ENCODE measurements at places on chromosomes 5 and 9.
A peak's percentile ranks its signal among the peaks of the same experiment; 100 is the strongest.

GRCh38 chr5:165779505-165779904 is 2274.1 kb downstream of the MAT2B start:
- no peaks in the 10 kb centered on the region for H3K4me1 ChIP-seq
- no peak overlapping the region for H3K4me3 ChIP-seq
- no peaks in the 10 kb centered on the region for H3K27me3 ChIP-seq
- no peaks in the 10 kb centered on the region for H3K36me3 ChIP-seq
- DNase-seq, result no peak
- no peak overlapping the region for H3K27ac ChIP-seq

DNA sequence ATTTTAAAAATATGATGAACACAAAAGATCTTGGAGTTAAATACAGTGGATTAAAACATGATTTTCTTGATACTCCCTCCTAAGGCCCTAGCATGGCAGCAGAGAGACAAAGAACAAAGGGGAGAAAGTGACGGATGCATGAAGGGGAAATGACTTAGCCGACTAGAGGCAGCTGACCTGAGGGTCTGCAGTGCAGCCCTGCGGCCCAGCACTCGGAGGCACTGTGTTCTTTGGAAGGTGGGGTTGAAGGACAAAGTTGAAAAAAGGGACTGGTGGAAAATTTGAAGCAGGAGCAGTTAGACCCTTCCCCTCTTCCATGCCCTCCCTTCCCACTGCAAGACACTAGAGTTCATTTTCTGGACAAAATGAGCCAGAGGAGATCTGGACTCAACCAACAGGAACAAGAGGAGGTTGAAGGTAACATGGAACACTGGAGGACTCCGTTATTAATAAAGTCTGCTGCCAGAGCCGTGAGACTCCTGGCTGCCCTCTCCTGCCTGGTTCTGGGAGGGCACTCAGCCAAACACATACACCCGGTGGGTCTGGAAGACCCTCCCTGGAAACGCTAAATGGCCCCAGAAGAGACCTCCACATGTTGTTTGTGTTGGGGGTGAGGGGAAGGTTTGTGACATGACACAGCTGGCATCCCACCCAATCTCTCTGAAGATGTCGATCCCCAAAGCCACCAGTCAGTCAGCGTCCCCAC is 98.1 kb downstream of the JMY start:
- H3K27me3 ChIP-seq, result no peaks in the 10 kb centered on the region
- no peaks in the 10 kb centered on the region for H3K36me3 ChIP-seq
- H3K4me3 ChIP-seq, result no peak overlapping the region
- H3K27ac ChIP-seq, result no peak overlapping the region

DNA sequence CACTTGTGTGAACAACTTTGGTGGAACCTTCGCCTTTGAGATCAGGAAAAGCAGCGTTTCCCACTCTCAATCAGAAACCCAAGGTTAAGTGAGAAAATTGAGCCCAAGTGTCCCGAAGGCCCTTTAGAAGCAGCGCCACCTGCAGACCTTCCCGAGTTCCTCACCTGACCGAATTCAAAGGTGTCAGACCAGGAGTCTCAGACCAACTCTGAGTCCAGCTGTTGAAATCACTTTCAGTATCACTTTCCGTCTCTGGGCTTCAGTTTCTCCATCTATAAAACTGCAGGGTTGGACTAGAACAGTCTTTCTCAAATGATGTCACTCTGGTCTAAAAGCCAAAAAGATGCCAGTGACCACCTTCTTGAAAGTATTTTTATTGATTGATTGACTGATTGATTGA is 31.7 kb upstream of the GRHPR start:
- no peak overlapping the region for H3K27ac ChIP-seq
- H3K4me3 ChIP-seq, result no peak overlapping the region
- H3K36me3 ChIP-seq, result no peaks in the 10 kb centered on the region
- no peaks in the 10 kb centered on the region for H3K4me1 ChIP-seq
- H3K27me3 ChIP-seq, result no peaks in the 10 kb centered on the region

DNA sequence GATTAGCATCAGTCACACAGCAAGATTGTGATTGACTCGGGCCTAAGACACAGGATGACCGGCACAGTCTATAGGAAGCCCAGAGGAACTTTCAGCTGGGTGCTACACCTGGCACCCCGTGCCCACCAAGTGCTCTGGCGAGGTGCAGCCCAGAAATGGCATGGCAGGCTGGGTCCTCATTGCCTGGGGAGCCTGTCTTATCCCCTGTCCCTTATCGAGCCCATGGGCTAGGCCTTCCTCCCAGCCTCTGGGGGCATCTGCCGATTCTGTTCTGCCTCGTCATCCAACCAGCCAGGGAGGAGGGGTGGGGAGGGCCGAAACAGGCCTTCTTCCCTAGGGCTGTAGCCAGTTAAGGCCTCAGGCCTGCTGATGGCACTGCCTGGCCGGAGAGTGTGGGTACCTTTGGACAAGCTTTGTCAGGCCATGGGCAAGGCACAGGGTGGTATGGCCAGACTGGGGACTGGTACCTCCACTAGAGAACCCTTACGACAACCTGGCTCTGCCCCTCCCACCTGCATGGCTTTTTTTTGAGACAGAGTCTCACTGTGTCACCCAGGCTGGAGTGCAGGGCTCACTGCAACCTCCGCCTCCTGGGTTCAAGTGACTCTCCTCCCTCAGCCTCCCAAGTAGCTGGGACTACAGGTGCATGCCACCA is 1.6 kb downstream of the GRK6 start:
- H3K36me3 ChIP-seq, result peaks cover 10% of the 10 kb centered on the region
- no peaks in the 10 kb centered on the region for H3K27me3 ChIP-seq
- peaks cover 15% of the 10 kb centered on the region for H3K4me1 ChIP-seq
- no peak overlapping the region for H3K27ac ChIP-seq

DNA sequence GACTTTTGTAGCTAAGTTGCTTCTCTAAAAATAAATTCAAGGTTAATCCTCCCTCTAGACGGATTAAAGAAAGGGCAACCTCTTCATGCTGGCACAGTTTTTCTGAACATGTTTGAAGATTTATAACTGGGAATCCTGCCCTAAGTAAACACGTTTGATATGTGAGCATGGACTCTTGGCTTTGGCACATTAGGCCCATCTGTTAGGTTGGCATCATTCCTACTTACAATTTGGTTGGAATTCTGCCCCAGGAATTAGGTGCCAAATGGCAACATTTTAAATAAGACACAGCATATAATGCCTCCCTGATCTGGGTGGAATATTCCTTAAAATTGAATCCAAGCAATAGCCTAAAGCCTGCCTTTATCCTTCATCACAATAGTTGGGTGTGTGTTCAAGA is 372.3 kb upstream of the CDH18 start:
- H3K4me3 ChIP-seq, result no peak overlapping the region
- no peak overlapping the region for H3K27ac ChIP-seq
- no peaks in the 10 kb centered on the region for H3K36me3 ChIP-seq
- no peaks in the 10 kb centered on the region for H3K4me1 ChIP-seq

GRCh38 chr9:113222482-113222841 is 1.1 kb downstream of the SLC31A1 start:
- peak overlapping the region; percentile 96 for H3K4me3 ChIP-seq
- H3K27ac ChIP-seq, result no peak overlapping the region
- H3K36me3 ChIP-seq, result no peaks in the 10 kb centered on the region
- DNase-seq, result no peak

- H3K27ac ChIP-seq, result no peak overlapping the region
- no peaks in the 10 kb centered on the region for H3K36me3 ChIP-seq
- no peak overlapping the region for H3K4me3 ChIP-seq
- no peak for DNase-seq
- no peaks in the 10 kb centered on the region for H3K4me1 ChIP-seq
These were observed 81.5 kb upstream of the MSX2 start for GRCh38 chr5:174642816-174643405.

- H3K27ac ChIP-seq, result peak within 1 kb of the TSS; percentile 87
- H3K4me1 ChIP-seq, result no peaks in the 10 kb centered on the region
- DNase-seq, result no peak
- H3K27me3 ChIP-seq, result no peaks in the 10 kb centered on the region
- H3K4me3 ChIP-seq, result peak within 1 kb of the TSS; percentile 87
These were observed at the start of gene SLC35D2 for GRCh38 chr9:96383165-96383942. SLC35D2 (minus strand) TSS chr9:96383711; CDS start chr9:96383634, 77 bp downstream.

GRCh38 chr5:180286-180918 is 10.9 kb upstream of the LRRC14B start:
- no peaks in the 10 kb centered on the region for H3K36me3 ChIP-seq
- H3K27ac ChIP-seq, result no peak overlapping the region
- no peak for DNase-seq
- H3K27me3 ChIP-seq, result no peaks in the 10 kb centered on the region

DNA sequence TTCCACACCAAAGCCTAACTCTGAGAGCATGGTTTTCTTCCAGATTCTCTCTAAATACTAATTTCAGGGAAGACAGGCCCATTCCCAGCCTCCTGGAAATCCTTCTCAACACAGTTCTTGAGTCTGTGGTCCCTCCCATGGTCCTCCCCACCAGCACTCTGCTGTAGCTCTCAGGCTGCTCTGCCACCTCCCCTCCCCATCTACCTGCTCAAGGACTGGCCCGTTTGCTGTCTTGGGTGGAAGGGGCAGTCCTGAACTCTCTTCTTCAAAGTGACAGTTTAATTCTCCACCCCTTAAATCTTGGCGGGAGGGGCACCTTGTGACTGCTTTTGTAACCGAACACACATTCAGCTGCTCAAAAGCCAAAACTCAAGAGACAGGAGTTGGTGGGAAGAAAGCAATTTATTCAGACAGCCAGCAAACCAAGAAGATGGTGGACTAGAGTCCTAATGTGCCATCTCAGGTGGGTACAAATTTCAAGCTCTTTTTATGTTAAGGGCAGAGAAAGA is 7.6 kb upstream of the LCN15 start:
- H3K4me1 ChIP-seq, result no peaks in the 10 kb centered on the region
- no peaks in the 10 kb centered on the region for H3K27me3 ChIP-seq
- no peaks in the 10 kb centered on the region for H3K36me3 ChIP-seq
- H3K4me3 ChIP-seq, result no peak overlapping the region
- DNase-seq, result no peak

DNA sequence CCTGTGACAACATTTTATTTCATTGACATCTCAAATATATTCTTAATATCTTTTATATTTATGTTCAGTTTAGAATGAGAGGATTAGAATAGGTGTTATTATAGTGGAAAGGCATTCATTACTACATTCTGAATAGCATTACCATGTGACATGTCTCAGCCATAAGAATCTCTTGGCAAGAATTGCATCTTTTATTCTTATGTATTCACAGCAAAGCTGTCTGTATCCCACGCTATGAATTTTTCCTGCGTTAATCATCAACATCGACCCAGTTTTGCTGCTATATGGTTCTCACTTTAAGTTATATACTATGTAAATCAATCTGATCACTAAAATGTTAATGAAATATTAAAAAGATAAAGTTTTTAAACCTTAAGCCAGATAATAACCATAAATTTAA is 248.6 kb downstream of the TMEM232 start:
- no peaks in the 10 kb centered on the region for H3K27me3 ChIP-seq
- H3K4me1 ChIP-seq, result peaks cover 17% of the 10 kb centered on the region
- DNase-seq, result no peak
- H3K4me3 ChIP-seq, result no peak overlapping the region
- no peaks in the 10 kb centered on the region for H3K36me3 ChIP-seq

DNA sequence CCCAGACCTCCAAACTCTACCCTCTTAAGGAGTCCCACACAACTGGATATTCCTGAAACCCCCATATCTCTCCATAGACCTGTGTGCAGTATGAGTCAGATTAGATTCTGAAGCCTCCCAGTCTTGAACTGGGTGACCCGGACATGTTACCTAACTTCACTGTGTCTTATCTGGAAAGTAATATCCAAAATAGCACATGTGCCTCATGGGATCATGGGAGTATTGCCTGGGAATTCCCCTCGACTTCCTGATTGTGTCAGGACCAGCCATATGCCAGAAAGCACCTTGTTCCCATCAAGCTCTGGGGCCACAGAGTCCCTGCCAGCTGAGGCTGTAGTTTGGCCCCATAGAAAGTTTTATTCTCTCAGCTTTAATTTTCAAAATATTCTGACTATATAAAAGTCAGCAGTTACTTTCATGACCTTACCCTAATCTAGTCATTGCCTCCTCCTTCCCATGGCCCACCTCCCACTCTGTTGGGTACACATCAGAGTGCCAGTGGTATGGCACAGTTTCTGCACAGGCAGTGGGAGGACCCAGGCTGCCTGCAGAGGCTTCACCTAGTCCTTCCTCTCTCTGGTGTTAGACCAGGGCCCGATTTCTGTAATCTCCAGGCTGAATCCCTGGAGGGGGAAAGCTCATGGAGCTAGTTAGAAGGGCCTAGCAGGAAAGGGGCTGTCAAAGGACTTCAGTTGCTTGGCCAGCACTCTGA is 19.5 kb upstream of the B4GALT1 start:
- no peak for DNase-seq
- peak overlapping the region; percentile 38 for H3K27ac ChIP-seq
- H3K4me1 ChIP-seq, result peaks cover 23% of the 10 kb centered on the region
- no peaks in the 10 kb centered on the region for H3K27me3 ChIP-seq
- no peaks in the 10 kb centered on the region for H3K36me3 ChIP-seq

DNA sequence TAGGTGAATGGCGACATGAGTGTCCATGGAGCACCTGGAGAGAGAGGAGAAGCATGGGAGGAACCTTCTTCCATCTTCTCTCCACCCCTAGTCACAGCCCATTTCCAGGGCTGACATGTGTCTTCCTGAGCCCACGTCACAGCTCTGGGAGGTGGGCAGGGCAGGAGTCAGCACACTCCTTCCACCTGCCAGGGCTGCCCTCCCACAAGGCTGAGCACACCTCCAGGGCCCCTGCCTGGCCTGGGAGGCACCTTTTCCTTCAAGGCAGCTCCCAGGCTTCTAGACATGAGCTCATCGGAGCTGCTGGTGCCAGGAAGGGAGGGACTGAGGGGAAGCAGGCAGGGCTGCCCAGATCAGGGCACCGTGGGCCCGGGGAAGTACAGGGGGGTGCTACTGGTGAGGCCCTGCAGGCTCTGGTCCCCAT is 13.6 kb upstream of the SYNPO start:
- H3K27ac ChIP-seq, result peak overlapping the region; percentile 99
- H3K4me1 ChIP-seq, result peaks cover 74% of the 10 kb centered on the region

GRCh38 chr5:16918156-16918555 is 17.9 kb downstream of the MYO10 start:
- no peak overlapping the region for H3K4me3 ChIP-seq
- H3K27ac ChIP-seq, result no peak overlapping the region
- H3K4me1 ChIP-seq, result no peaks in the 10 kb centered on the region
- H3K27me3 ChIP-seq, result no peaks in the 10 kb centered on the region
- DNase-seq, result no peak

- no peak for DNase-seq
- no peaks in the 10 kb centered on the region for H3K36me3 ChIP-seq
- no peak overlapping the region for H3K4me3 ChIP-seq
- no peaks in the 10 kb centered on the region for H3K4me1 ChIP-seq
- H3K27me3 ChIP-seq, result no peaks in the 10 kb centered on the region
- no peak overlapping the region for H3K27ac ChIP-seq
These were observed 84.6 kb upstream of the RASEF start for GRCh38 chr9:83147315-83148149.

DNA sequence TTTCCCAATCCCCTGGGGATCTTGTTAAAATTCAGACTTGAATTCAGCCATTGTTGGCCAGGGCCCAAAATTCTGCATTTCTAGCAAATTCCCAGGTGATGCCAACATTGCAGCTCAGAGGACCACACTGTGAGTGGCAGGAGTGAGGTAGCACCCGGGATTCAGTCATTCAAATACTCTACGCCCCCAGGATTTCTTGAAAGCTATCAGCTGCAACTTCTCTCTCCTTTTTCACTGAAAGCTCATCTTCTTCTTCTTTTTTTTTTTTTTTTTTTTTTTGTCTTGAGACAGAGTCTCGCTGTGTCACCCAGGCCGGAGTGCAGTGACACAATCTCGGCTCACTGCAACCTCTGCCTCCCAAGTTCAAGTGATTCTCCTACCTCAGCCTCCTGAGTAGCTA is 19.3 kb upstream of the ANKH start:
- no peaks in the 10 kb centered on the region for H3K36me3 ChIP-seq
- no peaks in the 10 kb centered on the region for H3K27me3 ChIP-seq
- no peaks in the 10 kb centered on the region for H3K4me1 ChIP-seq

GRCh38 chr9:785997-786396 is 55.5 kb upstream of the DMRT1 start:
- no peaks in the 10 kb centered on the region for H3K27me3 ChIP-seq
- no peak overlapping the region for H3K27ac ChIP-seq
- H3K4me3 ChIP-seq, result no peak overlapping the region
- no peak for DNase-seq
- no peaks in the 10 kb centered on the region for H3K4me1 ChIP-seq
